NCI-H187 (cell line): ENCODE measurements at places on chromosomes 16 and 17.
A peak's percentile ranks its signal among the peaks of the same experiment; 100 is the strongest.

GRCh38 chr16:85274501-85274900, 162.2 kb upstream of the CIBAR2 start:
- DNase-seq, result no peak

DNA sequence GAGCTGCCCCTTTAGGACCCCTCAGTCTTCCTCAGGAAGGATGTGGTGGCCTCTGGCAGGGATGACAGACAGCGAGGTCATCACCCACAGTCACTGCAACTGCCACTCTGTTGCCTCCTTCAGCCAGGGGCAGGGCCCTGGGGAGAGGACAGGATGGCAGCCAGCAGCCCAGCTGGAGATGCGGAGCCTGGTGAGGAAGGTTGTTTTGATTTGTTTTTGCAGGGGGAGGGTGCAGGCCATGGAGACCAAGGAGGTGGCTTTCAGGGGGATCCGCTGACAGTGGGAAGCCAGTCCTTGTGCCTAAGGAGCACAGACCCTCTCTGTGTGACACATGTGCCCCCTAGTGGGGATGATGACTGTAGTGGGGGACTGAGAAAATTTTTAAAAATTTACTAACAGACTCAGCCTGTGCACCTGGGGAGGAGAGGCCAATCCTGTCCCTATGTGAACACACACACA, 7.4 kb downstream of the PRCD start:
- DNase-seq, result no peak

DNA sequence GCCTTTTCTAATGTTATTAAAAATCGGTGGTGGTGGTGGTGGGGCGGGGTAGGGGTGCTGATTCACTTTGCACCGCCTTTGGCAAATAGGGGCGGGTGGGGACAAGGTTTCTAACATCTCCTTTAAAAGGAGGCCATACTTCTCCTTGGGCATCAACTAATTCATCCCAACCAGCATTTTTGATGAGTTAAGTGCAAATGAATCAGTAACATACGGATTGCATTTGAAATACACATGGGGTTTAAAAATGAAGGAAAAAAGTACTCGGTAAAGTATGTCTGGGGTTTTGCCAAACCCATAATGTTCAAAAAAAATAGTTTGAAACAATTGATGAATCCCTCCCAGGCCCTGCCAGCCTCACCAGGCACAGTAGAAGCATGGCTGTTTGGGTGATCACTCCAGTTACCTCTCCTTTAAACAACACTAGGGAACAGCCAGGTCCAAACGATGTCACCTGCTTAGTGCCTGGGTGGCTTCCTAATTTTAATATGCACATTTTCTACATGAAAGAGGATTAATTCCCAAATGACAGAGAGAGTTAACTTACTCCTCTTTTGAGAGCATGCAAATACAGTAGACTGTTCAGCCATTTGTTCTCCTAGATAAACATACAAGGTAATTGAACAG, 107.2 kb downstream of the ANKFN1 start:
- DNase-seq, result no peak

DNA sequence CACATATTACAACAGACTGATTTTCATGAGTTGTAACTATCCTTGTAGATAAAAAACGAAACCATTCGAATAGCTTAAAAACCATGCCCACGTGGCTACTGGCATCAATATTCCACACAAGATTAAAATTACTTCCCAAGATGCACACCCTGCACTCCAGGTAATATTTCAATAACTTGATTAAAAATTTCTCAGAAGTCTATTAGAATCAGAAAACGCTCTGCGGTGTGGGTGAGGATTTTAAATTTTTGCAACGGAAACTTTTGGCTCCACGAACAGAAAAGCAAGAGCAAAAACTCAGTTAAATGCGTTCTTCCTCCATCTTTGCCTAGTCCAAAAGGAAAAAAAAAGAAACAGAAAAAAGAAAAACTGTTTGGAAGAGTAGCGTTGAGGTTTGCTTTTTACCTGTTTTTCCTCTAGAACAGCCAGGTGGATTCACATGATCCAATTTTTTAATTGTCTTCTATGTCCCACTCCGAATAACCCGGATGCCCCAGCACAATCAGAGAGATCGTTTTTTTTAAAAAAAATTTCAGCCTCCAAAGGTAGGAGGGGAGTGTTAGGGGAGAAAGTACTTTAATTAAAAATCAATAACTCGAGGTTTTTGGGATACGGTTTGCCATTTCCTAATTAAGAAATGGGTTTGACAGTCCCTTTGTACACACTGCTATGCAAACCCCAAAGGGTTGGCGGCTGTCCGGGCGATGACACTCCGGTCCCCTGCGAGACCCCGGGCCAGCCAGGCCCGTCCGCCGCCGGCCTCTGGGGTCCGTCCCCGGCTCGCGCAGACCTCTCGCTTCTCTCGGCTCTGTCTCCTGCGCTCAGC, 708 bp upstream of the NFAT5 start:
- DNase-seq, result no peak

GRCh38 chr16:86928523-86929011, 350.2 kb downstream of the FOXL1 start:
- no peak for DNase-seq

DNA sequence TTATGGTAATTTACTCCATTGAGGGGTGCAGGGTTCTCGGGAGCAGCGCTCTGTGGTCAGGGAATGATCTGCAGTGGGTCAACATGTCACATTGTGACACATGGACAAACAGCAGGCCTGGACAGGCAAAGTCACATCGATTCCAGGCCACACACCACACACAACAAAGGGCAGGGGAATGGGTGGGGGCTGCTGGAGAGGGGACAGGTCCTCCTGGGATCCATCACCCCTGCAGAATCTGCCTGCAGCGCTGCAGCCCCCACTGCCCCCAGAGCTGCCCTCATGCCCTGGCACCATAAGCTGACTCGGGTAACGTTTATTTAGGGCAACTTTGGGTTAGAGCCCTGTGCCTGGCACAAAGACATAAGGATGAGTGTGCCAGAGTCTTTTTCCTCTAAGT, 9.1 kb downstream of the PEMT start:
- DNase-seq, result no peak

GRCh38 chr17:73363442-73364154, 51.8 kb upstream of the CDC42EP4 start:
- no peak for DNase-seq

GRCh38 chr17:77049440-77049839, 91.3 kb upstream of the SEC14L1 start:
- peak; percentile 88 for DNase-seq

DNA sequence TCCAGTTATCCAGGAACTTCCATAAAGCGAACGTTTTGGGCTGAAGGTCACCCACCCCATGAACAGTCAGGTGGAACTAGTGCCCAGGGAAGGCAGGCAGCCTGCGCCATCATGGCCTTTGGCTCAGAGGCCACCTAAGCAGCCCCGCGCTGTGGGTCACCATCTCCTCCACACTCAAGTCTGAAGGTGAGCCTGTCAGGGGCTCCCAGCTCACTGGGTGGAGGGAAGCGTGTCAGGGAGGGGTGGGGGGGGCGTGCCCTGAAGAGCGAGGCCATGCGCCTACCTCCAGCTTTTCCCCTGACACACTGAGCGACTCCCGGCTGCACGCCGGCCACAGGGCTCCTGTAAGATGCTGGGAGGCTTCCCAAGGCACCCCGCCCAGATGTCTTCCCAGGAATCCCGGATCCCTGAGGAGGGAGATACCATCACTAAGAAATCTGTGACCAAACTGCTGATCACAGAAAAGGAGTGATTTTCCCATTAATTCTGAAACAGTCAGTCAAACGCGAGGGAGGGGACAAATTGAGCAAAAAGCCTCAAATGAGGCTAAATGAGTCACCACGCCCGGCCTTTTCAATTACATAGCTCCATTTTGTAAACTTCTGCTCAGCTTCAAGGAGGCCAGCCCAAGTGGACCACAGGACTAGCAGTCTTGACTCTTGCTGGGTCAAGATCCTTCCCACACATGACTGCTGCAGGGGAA, 26.5 kb upstream of the SLC25A19 start:
- no peak for DNase-seq

DNA sequence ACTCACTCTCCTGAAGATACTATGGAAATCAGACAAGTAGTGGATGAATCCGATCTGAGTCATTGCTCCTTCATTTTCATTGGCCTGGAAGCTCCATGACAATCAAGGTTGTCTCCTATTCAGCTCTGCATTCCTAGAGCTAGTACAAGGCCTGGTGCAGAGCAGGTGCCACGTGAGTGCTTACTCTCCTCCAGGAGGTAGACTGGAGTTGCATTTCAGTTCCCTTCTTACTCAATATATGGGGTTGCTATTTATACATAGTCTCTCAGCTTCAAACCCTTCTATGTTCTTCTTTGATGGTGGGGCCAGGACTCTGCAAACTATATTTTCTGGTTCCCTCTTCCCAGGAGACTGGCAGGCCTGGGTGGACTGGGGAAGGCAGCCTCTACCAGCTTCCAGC, 148.3 kb downstream of the ASIC2 start:
- DNase-seq, result no peak

- no peak for DNase-seq
Measured at GRCh38 chr16:87016046-87017035, 300.9 kb downstream of the C16orf95 start.

DNA sequence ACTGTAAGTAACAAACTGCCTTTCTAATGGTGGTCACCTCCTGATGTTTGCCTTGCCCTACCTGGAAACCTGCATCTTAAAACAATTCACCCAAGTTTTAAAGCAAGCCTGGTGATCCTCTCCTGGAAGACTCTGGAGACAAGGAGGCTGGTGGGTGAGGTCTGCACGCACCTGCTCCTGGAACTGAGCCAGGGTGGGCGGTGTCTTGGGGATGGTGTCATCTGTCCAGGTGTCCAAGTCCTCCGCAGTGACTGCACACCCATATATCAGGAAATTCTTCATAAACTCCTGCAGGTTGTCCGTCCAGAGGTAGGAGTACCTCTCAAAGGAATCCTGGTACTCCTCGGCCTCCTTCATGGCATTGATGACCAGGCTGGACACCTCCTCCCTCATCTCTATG, 44.9 kb downstream of the DNAH17 start:
- DNase-seq, result peak; percentile 49

DNA sequence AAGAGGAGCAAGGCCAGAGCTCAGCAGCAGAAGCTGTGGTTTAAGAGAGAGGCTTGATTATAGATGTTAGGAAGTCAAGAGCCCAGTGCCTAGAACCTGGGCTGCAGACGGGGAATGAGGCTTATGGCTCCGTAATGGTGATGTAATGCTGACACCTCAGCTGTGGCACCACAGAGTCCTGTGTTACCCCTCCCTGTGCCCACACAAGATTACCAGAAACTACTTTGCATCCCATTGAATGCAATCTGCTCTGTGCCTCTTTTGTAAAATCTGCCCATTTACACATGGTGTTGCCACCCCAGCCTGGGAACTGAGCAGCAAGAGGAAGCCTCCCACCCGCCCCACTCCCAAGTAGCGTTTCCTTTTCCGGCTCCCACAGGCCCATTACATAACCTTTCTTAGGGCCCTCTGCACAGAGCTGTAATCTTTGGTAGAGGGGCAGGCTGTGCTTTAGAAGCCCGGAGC, 57.0 kb downstream of the PITPNC1 start:
- DNase-seq, result no peak

GRCh38 chr16:19696961-19697360, 21.1 kb downstream of the KNOP1 start:
- DNase-seq, result no peak

DNA sequence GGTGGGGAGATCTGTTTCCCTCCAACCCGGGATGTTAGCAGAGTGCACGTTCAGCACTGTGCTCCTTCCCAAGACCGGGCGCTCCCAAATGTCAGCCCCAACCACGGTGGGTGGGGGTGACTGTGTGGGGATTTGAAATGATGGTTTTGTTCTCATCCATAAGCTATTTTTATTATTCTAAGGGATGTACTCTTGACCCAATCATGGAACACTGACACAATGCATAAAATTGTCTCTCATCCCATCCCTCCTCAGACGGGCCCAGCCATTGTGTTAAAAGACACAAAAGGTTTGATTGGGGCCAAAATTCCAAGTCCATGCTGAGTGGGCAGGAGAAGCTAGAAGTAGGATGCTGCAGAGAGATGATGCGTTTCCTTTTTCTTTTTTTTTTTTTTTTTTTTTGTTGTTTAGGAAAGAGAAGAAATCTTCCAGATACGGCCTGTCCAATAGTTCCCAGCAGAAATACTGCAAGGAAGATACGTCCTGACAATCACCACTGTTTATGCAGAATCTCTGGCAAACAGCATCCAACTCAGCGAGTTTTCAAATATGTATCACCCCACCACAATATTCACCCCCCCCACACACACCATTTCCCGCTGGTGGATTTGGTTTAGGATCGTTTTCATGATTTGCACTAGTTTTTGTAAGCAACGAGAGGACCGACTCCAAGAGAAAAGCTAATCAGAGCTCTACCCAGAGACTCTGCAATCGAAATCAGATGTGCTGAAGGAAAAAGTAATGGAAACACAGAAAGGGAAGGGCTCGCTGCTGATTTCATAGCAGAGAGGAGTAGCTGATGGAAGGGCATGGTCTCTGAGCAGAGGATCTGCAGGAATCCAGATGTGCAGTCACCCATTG, 163.5 kb upstream of the DYNLRB2 start:
- no peak for DNase-seq

DNA sequence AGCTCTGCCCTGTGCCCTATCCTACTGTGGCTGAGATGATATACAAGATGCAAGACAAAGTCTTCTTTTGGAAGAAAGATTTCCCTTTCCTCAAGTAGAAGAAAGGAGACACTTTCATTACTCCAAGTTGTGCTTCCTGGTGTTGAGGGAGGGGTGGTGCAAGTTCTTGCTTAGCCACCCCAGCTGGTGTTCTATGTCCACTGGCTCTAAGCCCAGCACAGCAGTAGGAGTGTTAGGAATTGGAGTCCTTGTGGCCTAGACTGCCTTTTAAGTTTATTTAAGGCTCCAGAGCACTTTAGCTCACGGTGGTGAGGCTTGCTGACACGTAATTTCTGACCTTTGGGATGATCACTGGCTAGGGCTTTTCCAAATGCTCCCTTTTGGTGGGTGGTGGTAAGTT, 109.7 kb downstream of the KIF2B start:
- no peak for DNase-seq

- no peak for DNase-seq
Measured at GRCh38 chr17:42584880-42585279, 7.4 kb upstream of the PSMC3IP start.

DNA sequence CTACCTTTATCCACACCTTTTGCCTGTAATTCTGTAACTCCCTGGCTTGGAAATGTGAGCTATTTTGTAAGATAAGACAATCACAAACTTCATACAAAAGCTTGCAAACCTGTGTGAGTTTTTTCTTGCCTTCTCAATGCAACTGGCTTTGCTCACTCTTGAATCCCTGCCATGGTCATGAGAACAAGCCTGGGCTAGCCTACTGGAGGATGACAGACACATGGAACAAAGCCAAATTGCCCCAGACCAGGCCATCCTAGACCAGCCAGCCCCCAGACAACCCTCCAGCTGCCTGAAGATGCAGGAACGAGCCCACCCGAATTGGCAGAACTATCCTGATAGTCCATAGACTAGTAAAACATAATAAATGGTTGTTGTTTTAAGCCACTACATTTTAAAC, 466.6 kb upstream of the ERCC4 start:
- no peak for DNase-seq

GRCh38 chr17:4580291-4580690, 4.0 kb upstream of the SMTNL2 start:
- DNase-seq, result no peak

- DNase-seq, result no peak
Measured at GRCh38 chr17:9016941-9017552, 4.3 kb upstream of the NTN1 start.
